ENCODE measurements at places on chromosomes 16 and 17. TPM values are rescaled to one million over a fixed set of nuclear protein-coding genes. Genes with fewer than 3 reads are reported as not detected.

- no peak for DNase-seq
Measured at GRCh38 chr17:7572338-7572587, 7.2 kb upstream of the CD68 start.

GRCh38 chr17:75487351-75488070, 27.8 kb downstream of the CASKIN2 start:
- no peak for DNase-seq

DNA sequence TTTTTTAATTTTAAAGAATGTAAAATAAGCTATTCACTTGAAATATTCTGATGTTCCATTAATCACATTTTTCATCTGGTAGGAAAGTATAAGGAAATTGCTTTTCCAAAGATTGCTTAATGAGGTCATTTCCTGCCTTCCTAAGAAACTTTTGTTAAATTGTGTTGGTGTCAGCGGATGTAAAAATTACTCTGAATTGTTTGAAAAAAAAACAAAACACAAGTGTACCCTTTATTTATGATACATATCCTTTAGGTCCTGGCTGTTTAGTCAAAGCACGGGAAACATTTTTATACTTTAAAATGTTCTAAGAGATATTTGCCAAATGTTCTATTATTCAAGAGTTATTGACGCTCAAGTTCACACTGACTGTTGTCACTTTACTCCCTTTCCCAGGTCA, 1357.4 kb upstream of the GOT2 start:
- DNase-seq: no peak

GRCh38 chr16:10961231-10961630, 16.9 kb downstream of the CLEC16A start:
- DNase-seq: peak; percentile 79

DNA sequence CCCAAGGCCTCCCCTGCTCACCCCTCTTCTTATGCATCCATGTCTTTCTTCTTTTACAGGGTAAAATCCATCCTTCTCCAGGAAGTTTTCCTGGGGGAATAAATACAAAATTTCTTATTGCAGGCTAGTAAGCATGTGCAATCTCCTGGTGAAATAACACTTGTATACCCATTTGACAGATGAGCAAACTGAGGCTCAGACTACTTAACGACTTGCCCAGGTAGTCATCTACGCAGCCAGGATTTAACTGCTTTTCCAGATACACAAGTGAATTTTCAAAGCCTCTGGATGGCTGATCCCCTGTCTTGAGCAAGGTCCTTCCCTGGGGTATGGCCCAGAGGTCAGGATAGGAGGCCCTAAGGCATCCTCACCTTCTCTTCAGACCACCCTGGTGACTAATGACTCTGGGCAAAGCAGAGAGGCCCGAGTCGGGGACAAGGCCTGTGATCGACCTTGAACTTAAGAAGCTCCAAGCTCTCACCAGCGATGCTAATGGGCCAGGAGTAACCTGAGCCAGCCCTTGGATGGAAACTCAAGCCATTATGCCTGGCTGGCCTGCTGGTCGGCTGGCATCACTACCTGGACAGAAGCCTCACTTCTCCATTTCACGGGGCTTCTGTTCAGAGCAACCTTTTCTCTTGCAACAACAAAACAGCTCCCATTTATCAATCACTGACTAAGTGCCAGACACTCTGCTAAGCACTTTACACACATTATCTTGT, 33.1 kb downstream of the ZNF423 start:
- no peak for DNase-seq

DGKE gene
- 3.1 TPM for total RNA-seq

SOX15 gene
- not detected for total RNA-seq
